Subcutaneous adipose tissue (tissue), 4 donors: ENCODE measurements at places on chromosomes 6 and 20. TPM values are rescaled to one million over a fixed set of nuclear protein-coding genes. Genes with fewer than 3 reads are reported as not detected.

PDCD2 gene
- total RNA-seq = 32.9 TPM

TSHZ2 gene
- 39.2 TPM for total RNA-seq

HLA-DRB5 gene
- total RNA-seq = 63.3 TPM

HLA-C gene
- total RNA-seq = 586 TPM

FKBP5 gene
- total RNA-seq = 332 TPM

MAS1 gene
- not detected for total RNA-seq

CBFA2T2 gene
- total RNA-seq = 11.0 TPM

TGM2 gene
- total RNA-seq = 17.0 TPM

SNRPB gene
- 119 TPM for total RNA-seq

COX4I2 gene
- total RNA-seq = 2.6 TPM

SLC26A8 gene
- 0.33 TPM for total RNA-seq

ZKSCAN3 gene
- total RNA-seq = 4.8 TPM

RNF144B gene
- total RNA-seq = 26.6 TPM

BNIP5 gene
- total RNA-seq = not detected

PTGIS gene
- total RNA-seq = 32.1 TPM

SRSF12 gene
- not detected for total RNA-seq

ARMH2 gene
- total RNA-seq = not detected

CCDC170 gene
- total RNA-seq = 7.0 TPM

LPA gene
- not detected for total RNA-seq

TMC2 gene
- 0.94 TPM for total RNA-seq

KHDC1L gene
- total RNA-seq = not detected

CRIP3 gene
- total RNA-seq = not detected

PGC gene
- not detected for total RNA-seq

ZC2HC1B gene
- not detected for total RNA-seq

ECT2L gene
- not detected for total RNA-seq

RGS17 gene
- 3.5 TPM for total RNA-seq

DNAH8 gene
- total RNA-seq = not detected

ARFGEF3 gene
- 1.0 TPM for total RNA-seq

TBX18 gene
- 32.4 TPM for total RNA-seq

CNKSR3 gene
- 2.4 TPM for total RNA-seq

GSTA2 gene
- not detected for total RNA-seq

LGSN gene
- not detected for total RNA-seq

PTPRK gene
- 25.5 TPM for total RNA-seq

TRIM10 gene
- not detected for total RNA-seq

DAAM2 gene
- 52.5 TPM for total RNA-seq

SNAI1 gene
- 5.5 TPM for total RNA-seq

COL11A2 gene
- not detected for total RNA-seq

SCGN gene
- total RNA-seq = 26.6 TPM

ADGRG6 gene
- total RNA-seq = 18.5 TPM

TREM2 gene
- total RNA-seq = 3.8 TPM

PPP1R14C gene
- total RNA-seq = 0.34 TPM

LTA gene
- not detected for total RNA-seq

PSORS1C1 gene
- total RNA-seq = 0.34 TPM

CAGE1 gene
- total RNA-seq = not detected

WFDC10B gene
- total RNA-seq = not detected

LZTS3 gene
- 2.8 TPM for total RNA-seq

RAB32 gene
- 36.7 TPM for total RNA-seq

UST gene
- total RNA-seq = 26.2 TPM

APOBEC2 gene
- not detected for total RNA-seq

SDHAF4 gene
- 35.6 TPM for total RNA-seq

MTG2 gene
- 26.1 TPM for total RNA-seq

PROCR gene
- total RNA-seq = 86.5 TPM

ACTL10 gene
- total RNA-seq = not detected

PRRT1 gene
- 0.34 TPM for total RNA-seq
